ENCODE measurements at places on chromosomes 4 and X.

GRCh38 chr4:152831416-152831815 lies 51.7 kb downstream of the ARFIP1 start:
- no peak for DNase-seq

- no peak for DNase-seq
Measured at GRCh38 chrX:46805270-46805669, 31.6 kb upstream of the RP2 start.

GRCh38 chr4:7172946-7173345 lies 19.4 kb upstream of the SORCS2 start:
- DNase-seq: no peak

- no peak for DNase-seq
Measured at GRCh38 chr4:162700815-162701361, 465.8 kb downstream of the NAF1 start.

DNA sequence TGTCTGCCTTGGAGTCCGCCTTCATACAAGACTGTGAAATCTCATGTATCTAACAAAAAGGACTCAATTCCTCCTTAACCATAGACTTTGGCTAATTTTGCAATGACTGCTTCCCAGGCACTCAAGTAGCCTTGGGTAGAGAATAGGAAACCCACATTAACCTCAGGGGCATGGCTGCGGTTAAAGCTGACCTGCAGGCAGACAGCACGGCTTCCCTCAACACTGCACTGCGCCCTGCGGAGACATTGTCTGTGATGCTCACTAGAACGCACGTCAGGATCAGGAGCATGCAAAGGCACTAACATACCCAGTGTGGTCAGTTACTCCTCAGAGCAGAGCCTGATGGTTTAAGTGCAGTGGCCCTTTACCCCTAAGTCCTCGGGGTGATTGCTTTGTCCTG lies 10.3 kb upstream of the GPR143 start:
- DNase-seq: peak; percentile 22

DNA sequence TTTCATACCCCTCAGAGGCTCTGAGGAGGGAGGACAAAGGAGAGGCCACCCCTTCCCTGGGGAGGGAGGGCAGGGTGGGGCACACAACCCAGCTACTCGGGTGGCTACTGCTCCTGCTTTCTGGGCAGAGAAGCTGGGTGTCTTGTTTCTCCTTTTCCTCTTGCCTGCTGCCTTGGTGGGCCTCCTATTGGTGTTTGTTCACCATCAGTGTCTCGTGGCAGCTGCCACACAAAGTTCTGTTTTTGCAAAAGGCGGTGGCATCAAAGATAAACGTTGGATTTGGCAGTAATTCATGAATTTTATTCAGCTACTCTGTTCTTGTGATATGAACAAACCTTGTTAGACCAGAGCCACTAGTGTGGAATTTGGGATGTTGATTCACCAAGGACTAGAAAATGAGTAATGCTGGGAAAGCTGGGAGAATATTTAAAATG lies 153.0 kb upstream of the SCML1 start:
- no peak for DNase-seq

GRCh38 chr4:38710053-38710452 lies 46.1 kb downstream of the KLF3 start:
- no peak for DNase-seq

DNA sequence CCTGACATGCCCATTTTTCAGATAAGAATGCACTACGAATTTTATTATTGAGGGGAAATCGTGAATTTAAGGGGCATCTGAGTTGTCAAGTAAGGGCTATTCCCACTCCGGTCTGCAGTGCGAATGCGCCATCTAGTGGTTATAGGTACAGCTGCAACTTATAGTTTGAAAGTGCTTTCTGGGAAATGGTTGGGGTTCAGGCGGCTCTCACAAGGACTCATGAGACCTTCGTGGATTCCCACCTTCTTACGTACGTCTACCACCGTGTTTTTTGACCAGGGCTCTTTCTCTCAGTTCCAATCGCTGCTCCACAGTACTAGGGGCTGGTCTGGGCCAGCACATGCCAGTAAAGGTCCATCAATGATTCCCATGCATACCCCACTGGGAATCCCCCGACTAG lies 12.3 kb downstream of the MSL3 start:
- DNase-seq: peak; percentile 38

DNA sequence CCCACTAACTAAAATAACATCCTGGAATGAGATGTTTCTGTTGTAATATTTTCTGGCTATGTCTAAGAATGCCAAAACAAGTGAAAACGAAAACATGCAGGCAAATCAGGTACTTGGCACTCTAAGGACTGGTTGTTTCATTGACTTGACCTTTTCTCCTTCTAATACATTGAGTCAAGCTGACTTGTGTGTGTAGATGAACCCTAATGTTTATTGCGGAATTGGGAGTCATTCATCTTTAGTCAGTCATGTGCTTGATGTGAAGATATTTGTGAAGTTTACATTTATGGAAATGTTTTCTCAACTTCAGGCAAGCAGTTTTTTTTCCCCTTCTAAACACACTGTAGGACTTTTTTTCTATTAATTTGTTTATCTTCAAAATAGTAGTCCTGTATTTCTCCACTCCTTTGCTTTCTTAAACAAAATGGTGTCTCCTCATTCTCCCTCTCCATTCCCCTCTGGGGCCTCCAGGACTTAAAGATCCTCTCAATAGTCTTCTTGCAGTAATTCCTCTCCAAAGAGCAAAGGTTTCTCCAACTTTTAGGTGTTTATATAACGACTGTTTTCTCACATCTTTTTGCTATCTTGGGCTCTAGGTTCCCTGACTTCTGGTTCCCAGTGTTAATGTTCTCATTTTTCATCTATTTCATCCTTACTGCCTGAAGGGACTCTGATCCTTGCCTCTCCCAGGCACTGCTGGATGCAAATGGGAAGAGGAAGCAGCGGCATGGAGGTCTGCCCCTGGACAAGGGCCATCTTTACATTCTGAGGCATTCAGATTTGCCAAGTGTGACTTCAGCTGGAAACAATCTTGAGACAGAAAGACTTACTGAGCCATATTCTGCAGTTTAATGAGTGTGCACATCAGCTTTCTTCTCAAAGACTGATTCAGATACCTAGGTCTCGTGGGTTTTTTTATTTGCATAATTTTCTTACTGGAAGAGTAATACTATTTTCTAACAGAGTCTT lies 166.4 kb downstream of the ARHGAP6 start:
- DNase-seq: no peak

GRCh38 chr4:47567511-47567910 lies 82.4 kb downstream of the ATP10D start:
- no peak for DNase-seq

DNA sequence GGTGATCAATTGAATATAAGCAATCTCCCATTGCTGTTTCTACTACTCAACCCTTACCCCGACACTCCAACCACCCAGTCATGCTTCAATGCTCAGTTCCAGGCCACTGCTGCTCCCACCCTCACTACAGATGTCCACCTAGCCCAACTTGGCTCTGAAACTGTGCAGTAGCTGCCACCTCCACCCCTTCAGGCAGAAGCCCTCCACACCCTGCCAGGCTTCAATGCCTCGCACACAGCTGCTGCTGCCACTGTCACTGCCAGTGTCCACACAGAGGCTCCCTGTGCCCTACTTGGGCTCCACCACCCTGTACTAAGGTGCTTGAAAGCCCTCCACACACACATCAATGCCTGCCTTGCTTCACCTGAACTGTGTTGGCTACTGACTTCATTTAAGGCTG lies 34.6 kb downstream of the LAMTOR3 start:
- no peak for DNase-seq

GRCh38 chr4:127113844-127114362 lies 518.9 kb upstream of the INTU start:
- DNase-seq: no peak

- DNase-seq: no peak
Measured at GRCh38 chr4:90375081-90375480, 247.9 kb downstream of the CCSER1 start.

DNA sequence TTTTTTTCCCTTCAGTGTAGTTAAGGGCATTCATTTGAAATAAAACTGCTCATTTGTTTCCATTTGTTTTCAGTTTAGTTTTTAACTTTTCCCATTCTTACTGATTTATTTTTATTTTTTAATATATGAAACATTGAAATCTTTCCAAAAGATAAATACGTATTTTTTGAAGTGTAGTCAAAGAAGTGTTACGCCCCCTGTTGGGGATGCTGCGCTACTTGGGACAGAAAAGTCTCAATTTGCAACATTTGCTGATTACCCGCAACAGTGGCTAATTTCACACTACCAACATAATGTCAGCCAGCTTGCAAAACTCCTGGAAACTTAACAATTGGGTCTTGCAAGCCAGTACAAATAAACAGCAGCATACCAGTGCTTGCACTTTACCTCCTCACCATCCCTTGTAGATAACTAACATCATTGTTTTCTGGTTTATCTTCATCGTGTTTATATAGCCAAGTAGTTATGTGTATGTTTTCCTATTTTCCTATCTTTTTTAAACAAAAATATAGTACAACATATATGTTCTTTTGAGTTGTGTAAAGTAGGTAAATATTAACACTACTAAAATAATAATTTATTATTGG lies 158.6 kb downstream of the STPG2 start:
- no peak for DNase-seq

DNA sequence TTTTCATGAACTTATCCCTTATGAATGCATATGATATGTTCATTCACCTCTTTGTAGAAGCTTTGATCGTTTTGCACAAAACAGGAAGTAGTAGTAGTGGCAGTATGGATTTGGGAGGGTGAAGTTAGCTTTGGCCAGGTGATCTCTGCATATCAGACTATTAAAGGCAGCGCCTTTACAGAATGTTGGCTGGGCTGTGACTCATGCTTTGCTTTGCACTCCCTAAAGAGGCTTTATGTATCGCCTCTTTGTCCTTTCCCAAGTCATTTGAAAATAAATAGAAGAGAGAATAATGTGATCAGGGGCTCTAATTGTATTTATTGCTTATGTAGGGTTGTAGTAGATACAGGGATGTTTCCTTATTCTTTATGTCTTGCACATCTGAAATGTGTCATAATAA lies 50.4 kb downstream of the SHROOM3 start:
- DNase-seq: no peak

- no peak for DNase-seq
Measured at GRCh38 chrX:39249999-39250398, 448.7 kb downstream of the MID1IP1 start.

DNA sequence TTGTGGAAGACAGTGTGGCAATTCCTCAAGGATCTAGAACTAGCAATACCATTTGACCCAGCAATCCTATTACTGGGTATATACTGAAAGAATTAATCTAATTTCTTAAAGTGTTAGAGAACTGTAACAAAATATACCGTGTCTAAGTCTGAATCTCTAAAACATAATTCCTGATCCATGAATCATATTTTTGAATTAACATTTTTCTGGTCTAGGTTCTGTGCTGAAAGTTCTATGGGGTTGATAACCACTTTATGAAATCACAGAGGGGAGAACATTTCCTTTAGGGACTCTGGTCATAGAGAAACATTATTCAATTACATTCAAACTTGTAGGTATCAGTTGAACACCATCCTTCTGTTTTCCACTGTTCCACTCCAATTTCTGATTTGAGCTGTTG lies 91.9 kb upstream of the ETNPPL start:
- no peak for DNase-seq

GRCh38 chr4:99467887-99468286 lies 32.7 kb upstream of the ADH7 start:
- no peak for DNase-seq

DNA sequence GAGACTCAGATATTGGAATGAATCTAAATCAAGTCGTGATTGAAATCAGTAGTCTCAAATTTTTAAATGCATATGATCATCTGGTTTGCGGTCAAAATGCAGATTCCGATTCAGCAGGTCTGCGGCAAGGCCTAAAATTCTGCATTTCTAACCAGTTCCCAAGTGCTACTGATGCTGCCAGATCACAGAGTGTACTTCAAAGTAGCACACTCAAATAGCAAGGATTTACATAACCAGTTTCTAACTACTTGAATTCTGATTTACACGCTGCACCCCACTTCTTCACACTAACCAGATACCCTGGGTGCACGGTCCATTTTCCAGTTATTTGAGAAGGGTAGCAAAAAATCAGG lies 752 bp downstream of the MBTPS2 start:
- no peak for DNase-seq

DNA sequence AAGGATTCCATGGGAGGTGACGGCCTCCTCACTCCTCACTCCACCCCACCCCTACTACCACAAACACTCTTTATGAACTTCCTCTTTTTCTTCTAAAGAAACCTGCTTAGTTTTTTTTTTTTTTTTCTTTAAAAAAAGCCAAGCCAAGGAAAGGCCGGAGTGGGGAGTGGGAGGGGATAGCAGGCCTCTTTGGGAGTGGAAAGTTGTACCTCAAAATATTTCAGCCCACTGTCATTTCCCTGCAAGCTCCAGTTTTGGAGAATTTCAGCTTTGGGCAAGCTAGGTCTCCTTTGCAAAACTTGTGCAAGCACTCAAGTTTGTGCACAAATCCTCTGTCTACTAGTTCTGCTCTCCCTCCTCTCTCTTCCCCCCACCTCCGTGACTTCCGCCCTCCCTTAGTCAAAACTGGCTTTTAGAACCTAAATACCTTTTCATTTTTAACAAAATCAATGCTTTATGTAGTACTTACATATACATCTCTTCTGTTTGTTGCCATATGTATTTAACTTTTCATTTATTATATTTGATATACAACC lies 512 bp upstream of the ANTXR2 start:
- DNase-seq: peak; percentile 91

DNA sequence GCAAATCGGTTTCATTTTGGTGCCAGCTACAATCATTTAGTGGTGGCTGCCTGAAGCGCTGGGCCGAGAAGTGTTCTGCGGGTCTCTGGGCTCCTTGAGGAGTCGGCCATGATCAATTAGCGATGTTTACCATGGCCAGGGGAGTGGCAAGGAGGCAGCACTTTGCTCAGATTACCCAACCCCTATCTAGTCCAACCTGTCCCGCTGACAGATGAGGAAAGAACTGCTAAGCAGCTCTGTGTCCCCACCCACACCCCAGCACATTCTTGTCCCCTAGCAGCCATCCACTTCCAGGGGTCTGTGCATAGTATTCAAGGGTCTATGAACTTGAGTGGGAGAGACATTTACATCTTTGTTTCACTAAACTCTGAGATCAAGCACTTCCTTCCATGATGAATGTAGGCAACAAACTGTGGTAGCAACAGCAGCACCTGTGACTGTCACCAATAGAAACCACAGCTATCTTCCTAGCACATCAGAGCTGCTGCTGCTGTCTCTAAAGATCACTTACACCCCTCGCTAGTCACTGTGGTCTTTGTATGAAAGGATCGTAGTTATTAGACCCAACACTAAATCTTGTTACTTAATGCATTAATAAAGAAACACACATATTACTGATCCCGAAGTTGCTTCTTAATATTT lies 331.6 kb downstream of the BCOR start:
- no peak for DNase-seq

- peak; percentile 9 for DNase-seq
Measured at GRCh38 chr4:164935363-164935762, 42.1 kb downstream of the TRIM61 start.

- no peak for DNase-seq
Measured at GRCh38 chr4:140755774-140756318, 339 bp downstream of the TBC1D9 start.

GRCh38 chrX:105266456-105266855 lies 46.0 kb upstream of the TEX13A start:
- no peak for DNase-seq

GRCh38 chr4:14168919-14169318 lies 541.4 kb upstream of the BOD1L1 start:
- DNase-seq: peak; percentile 31
